Amniotic stem cell (primary cell): ENCODE measurements at places on chromosomes 4 and X.

DNA sequence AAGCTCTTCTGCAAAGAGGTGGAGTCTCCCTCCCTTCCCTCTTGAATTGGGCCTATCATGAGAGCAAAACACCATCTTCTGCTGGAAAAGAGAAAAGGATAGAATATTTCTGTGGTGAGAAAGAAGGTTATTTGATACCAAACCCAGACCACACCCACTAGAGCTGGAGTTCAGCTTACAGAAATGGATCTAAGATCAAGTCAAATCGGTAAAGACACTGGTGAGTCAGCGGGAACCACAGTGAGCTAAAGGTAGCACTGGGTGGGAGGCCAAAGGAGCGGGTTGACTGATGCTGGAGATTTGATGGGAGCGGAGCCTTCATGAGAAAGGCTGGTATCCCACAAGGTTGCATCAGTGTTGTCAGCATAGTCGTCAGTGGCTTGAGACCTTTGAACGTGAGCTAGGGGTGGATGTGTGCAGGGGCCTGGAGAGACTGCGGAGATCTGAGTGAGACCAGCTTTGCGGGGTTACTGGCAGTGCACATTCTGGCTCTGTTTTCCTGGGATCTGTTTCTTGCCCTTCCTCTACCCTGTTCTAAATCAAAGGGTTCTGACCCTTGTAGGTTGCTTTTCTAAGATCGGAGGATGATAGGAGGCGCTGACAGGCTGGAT is 106.4 kb upstream of the SCOC start:
- no peak for DNase-seq

DNA sequence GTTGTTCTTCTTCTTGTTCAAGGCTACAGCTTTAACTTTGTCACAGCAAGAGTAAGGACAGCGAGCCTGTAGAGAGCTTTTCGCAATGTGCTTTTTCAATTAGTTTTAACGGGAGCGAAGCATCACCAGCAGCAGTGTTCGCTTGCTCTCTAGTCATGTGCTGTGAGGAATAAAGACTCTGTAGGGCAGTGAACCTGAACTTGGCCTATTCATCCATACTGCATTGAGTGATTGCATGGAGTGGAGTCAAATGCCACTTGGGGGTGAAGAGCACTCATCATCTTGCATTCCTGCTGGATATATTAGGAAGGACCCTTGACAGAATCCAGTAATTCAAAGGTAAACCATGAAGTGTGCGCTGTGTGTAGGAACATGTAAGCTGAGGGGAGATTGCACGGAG is 240.0 kb downstream of the FRMPD4 start:
- DNase-seq = no peak

- no peak for DNase-seq
These were observed 32.9 kb downstream of the CCNQ start for GRCh38 chrX:153565996-153566580.

- DNase-seq = peak; percentile 44
These were observed 68.8 kb downstream of the ATXN3L start for GRCh38 chrX:13250826-13251580.

DNA sequence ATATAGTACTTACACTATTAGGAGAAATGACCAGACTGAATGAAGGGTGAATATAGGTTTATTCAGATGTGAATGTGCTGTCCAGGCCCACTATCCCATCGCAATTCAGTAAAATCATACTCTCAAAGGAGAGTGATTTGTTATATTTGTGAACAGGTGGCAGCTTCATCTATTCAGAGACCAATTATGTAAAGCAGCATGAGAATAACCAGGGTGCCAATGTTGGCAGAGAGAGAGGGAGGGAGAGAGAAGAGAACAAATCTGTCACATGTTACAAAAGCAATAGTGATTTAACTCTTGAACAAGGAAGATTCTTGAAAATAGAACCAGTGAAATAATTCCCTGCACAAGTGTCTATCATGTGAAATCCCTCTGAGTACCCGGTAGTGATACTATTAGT is 38.9 kb upstream of the TLL1 start:
- DNase-seq = no peak

- no peak for DNase-seq
These were observed 45.8 kb upstream of the PITX2 start for GRCh38 chr4:110668463-110669235.

- DNase-seq = peak; percentile 0
These were observed 654.9 kb upstream of the HTR2C start for GRCh38 chrX:113929004-113929403.

DNA sequence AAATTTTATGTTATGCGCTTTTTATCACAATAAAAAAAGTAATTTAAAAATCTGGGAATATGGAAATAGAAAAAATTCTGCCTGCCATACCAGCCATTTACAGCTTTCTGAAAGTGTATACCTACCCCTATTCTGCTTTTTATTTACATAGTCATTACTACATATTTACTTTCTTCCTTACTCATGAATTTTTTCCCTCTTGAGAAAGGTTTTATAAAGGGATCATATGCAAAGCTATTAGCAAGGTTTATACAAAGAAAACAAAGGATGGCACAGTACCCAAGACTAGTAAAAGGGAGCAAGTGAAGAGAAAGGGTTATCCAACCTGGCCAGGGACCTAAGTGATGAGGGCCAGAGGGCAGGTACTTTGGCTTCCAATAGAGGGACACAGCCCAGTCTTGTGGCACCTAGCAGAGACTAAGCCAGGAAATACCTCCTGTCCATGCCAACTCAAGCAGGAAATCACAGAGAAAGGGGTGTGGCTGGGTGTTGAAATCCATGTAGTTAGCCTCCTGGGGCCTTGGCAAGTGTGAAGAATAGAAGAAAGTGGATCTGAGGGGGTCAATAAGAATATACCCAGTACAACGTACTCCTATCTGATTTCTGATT is 207.3 kb upstream of the VEGFC start:
- no peak for DNase-seq

DNA sequence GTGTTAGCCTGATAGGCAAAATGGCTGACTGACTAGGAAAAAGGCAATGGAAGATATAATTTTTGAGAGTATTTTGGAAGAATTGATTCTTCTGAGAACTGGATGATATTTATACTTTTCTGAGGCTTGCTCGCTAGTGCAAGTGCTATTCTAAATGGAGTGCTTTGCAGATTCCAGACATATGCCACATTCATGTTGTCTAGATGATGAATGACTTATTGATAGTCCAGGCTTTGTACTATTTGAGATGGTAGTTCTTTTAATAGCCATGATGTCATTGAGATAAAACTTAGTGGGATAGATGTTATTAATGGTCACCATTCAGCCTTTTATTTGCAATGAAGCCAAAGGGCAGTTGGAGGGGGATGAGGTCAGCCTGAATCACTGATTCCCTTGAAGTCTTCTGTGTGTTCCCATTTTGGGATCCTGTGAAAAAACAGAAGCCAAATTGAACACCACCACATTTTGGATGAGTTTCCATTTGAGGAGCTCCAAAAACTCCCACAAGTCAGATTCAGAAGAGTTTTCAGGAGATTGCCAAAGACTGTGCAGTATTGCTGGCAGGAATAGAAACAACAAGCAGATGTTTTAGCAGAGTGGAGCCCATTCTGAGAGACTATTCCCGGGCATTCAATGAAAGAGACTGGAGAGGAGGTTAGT is 184.1 kb downstream of the IL1RAPL2 start:
- DNase-seq = no peak

GRCh38 chr4:31089815-31090214 is 369.6 kb downstream of the PCDH7 start:
- DNase-seq = no peak
